ENCODE measurements at places on chromosomes 7 and 10.

DNA sequence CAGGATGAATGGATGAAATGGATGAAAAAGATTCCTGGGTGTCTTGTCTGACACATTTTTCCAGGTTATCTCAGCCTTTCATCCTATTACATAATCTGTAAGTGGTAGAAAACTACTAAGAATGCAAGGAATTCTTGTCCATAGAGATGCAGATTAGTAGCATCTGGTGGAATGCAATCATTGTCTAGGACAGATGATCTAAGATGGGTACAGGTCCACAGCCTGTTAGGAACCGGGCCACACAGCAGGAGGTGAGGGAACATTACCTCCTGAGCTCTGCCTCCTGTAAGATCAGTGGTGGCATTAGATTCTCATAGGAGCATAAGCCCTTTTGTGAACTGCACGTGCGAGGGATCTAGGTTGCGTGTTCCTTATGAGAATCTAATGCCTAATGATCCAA lies 225.0 kb downstream of the CALN1 start:
- no peak for DNase-seq

GRCh38 chr7:43456200-43456599 lies 126.7 kb upstream of the STK17A start:
- DNase-seq: peak; percentile 52

DNA sequence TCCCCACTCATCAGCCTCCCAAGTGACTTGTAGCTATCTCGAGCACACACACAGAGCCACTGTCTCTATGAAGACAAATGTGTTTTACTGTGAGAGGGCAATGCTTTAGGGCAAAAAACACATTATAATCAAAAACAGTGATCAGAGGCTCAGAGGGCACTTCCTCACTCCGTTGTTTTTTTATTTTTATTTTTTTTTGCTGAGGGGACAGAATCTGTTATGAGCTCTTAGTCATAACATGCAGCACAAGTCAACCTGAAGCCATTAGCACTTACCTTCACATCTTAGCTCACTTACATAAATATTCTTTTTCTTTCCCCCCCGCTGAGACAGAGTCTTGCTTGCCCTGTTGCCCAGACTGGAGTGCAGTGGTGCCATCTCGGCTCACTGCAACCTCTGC lies 157.7 kb downstream of the CALN1 start:
- no peak for DNase-seq

- DNase-seq: no peak
These were observed 31.9 kb downstream of the PCBD1 start for GRCh38 chr10:70856454-70856853.

GRCh38 chr10:68367121-68367520 lies 34.4 kb upstream of the PBLD start:
- DNase-seq: no peak

- DNase-seq: no peak
These were observed 32.3 kb downstream of the CARD11 start for GRCh38 chr7:3011211-3011852.

DNA sequence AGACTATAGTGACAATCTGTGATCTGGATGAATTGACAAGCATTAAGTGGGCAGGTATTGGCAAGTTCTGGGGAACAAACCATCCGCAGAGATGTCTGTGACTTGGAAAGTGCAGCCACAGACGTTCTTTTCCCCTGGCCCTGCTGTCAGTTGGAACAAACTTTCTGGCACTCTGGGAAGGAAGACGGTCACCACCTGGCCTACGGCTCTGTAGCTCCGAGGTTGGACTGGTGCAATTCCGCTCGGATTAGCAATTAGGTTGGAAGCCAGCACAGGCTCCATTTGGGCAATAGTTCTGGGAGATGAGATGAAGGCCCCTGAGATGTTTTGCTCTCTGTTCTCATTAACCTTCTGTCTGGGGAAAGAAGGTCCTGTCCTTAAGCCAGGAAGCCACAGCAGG lies 437.5 kb downstream of the CALN1 start:
- no peak for DNase-seq

GRCh38 chr10:34701194-34701593 lies 113.9 kb downstream of the PARD3 start:
- DNase-seq: no peak

- no peak for DNase-seq
These were observed 16.4 kb downstream of the ZNF488 start for GRCh38 chr10:47367646-47368045.

- no peak for DNase-seq
These were observed 40.2 kb upstream of the SLC26A3 start for GRCh38 chr7:107843184-107843583.

- no peak for DNase-seq
These were observed 2.9 kb upstream of the ENTPD7 start for GRCh38 chr10:99656199-99657064.

DNA sequence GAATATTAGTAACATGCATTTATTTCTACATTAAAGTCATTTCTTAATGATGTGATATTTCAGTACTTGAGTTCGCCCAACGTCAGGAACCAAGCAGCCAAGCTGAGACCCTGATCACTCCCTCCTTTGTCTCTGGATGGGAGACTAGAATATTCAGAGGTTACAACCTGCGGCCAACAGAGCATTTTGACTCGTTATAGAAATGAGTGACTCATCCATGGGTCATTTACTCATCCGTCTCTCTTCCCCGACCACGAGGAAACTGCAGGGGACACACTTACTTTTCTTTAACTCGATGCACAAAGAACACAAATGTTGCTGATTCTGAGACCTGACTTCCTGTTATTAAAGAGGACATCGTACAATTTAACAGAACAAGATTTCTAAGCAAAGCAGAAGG lies 343.3 kb downstream of the FRMD4A start:
- DNase-seq: no peak

DNA sequence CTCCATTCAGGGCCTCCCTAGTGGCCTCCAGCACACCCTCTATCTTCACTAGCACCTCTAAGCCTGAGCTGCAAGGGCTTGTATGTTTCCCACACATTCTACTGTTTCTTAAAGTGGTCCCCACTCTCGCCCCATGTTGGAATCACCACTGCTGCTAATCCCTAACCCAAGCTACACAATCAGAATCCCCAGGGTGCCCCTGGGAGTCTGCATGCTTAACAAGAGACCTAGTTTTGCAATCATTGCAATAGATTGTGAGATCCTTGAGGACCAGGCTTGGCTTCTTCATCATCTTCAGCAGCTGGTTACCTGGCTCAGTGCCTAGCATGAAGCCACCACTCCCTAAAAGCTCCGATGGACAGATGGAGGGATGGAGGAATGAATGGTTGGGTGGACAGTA lies 113.9 kb downstream of the MYOF start:
- DNase-seq: no peak

GRCh38 chr10:77179015-77179695 lies 458.5 kb downstream of the KCNMA1 start:
- DNase-seq: no peak

DNA sequence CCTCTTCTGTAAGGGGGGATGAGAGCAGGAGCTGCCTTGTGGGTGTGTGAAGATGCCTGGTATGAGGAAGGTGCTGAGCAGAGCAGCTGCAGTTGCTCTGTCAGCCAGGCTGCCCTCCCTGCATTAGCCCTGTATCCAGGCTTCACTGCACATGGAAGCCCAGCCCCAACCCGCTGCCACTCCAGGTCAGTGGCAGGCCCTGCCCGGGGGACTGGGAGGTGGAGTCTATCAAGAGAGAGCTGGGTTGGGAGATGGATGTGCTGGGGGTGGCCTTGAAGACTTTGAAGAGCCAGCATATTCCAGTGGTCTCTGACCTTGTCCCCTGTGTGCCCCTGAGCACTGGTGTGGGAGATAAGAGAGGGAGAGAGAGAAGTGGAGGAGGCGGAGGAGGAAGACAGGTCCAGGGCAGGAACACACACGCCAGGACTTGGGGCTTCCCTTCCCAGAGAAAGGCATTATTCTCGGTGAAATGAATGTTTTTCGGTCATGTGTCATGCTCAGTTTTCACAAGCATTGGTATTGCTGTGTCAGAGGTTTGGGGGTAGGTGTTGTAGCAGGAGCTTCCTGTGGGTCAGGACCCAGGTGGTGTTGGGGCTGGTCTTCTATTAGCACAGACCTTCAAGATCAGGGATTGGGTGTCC lies 2.6 kb downstream of the PPIF start:
- DNase-seq: no peak

DNA sequence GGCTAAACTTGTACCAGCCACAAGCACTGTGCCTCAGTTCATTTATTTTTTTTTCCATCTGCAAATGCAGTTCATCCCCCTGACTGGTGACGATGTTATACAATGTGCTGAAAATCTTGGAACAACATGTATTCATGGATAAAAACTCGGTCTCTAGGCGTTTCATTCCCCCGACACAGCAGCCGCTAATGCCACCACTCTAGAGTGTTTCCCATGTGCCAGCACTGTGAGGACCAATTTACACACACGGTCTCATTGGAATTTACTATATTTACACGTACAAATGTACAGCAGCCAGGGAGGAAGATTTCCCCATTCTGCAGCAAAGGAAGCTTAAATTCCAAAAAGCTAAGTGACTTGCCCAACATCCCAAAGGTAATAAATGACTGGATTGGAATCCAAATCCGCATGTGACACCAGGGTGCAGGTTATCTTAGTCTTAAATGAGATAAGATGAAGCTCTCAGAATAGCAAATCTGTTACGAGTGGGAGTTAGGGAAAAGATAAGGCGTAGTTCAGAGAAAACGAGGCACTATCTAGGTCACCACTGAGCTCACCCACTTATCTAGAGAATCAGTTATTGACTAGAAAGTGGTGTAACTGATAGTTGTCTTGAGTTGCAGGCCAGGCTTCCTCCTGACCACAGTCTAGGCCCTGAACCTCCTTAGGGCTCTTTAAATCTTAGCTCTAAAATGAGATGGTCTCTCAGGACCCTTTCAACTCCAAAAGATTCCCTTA lies 36.7 kb downstream of the FAM107B start:
- no peak for DNase-seq

- DNase-seq: no peak
These were observed 568.3 kb downstream of the KIF20B start for GRCh38 chr10:90269699-90270098.

GRCh38 chr10:106981452-106982075 lies 182.9 kb downstream of the SORCS1 start:
- DNase-seq: no peak

DNA sequence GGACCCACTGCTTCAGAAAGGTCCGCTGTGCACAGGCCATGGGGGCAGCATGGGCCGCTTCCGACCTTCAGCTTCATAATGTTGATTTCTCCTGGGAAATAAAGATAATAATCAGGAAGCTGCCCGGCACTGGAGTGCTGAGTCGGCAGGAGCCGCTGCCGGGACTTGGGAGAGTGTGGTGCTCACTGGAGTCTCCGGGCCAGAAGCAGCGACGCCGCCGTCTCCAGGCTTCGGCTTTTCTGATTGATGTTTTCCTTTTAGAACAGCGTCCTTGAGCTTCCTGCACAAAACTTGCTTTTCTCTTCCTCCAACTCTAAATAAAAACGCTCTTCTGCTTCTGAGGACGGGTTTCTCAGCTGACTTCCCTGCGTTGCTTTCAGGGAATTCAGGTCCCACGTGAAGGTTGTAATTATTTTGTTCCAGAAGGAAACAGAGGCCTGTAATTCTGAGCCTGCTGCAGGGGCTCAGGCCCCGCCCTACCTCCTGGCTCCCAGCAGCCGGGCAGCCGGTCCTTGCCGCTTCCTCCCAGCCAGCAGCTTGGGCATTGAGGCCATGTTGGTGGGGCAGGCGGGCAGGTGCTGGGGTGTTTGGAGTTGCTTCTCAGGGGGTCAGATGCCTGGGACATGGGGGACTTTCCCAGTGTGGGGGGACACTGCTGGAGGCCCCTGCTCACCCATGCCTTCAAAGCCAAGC lies 14.7 kb downstream of the PWWP2B start:
- DNase-seq: peak; percentile 84

DNA sequence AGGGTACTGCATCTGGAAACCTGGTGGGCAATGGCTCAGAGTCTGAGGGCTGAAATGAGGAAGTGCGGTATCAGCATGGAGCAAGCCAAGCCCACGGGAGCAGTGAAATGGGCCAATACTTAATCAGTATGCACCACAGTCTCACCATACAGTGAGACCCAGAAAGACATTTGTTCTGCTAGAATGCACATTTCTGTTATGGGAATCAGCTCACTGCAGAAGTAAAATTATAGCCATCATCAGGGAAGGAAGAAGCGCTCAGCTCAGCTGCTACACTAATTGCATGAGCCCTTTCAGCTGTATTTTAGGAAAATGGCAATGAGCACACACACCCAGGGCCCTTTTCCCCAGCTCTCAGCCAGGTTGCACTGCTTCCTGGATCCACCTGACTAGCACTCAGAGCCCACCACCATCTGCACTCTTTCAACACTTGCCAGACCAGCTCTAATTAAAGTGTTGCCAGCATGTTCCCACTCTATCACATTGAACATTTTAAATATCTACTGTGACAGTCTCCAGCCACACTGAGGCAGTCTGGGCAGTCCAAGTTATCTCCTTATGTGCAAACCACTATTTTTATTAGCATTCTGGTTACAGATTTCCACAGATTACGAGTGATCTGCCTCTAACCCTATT lies 44.2 kb upstream of the PIK3AP1 start:
- no peak for DNase-seq

DNA sequence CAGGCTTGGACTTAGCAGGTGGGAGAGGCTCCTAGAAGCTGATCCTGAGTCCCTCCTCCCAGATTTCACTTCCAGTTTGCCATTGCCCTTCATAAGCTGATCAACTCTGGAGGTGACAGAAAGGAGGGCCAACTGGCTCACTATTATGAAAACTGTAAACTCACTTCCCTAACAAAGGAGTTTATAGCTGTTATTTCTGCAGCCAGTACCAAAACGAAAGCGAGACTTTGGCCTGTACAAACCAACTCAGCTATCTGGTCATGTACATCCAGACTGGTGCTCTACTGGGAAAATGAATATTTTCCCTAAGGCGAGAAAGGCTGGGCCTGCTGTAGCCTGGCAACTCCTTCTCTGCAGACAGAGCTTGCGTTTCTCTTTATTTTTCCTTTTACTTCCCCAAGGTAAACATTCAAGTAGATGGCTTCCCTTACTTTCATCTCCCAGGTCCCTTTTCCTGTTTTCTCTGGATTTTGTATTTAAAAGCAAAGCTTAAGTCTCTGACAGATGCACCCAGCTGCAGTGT lies 54.7 kb downstream of the GALNT17 start:
- no peak for DNase-seq

GRCh38 chr7:96621932-96622331 lies 87.7 kb downstream of the SEM1 start:
- no peak for DNase-seq

DNA sequence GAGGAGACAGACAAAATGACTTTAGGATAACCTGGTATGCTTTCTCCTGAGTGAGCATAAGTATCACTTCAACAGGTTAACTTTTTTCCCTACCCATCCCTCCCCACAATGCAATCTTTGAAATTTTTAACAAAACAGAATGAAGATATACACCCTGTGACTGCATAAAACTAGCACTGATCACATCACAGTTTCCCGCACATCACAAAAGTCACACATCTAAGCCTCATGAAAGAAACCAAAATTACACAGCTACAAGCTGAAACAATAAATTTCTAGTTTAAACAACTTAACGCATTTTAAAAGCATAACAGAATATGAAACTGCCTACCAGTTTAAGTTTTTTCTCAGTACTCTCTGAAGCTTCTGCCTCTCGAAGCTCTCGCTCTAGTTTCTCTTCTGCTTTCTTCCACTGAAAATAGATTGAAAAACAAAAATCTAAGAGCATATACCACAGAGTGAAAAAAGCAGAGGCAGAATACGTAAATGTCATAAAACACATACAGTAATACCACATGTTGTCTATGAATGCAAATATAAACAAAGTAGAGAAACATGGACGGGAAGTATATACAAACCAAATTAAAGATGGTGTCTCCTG lies 18.1 kb downstream of the NOC3L start:
- DNase-seq: no peak

GRCh38 chr10:128187788-128188185 lies 61.6 kb upstream of the MKI67 start:
- DNase-seq: no peak

- no peak for DNase-seq
These were observed 83.7 kb downstream of the EMX2 start for GRCh38 chr10:117626228-117626627.

GRCh38 chr10:124143721-124144120 lies 50.3 kb upstream of the CHST15 start:
- no peak for DNase-seq
